Renal cortical epithelial cell (primary cell): ENCODE measurements at places on chromosomes 3 and 15. TPM values are rescaled to one million over a fixed set of nuclear protein-coding genes. Genes with fewer than 3 reads are reported as not detected.

- DNase-seq: no peak
These were observed 208.8 kb upstream of the CTDSPL start for GRCh38 chr3:37652851-37653250.

Gene ALG3
- 18.9 and 43.2 TPM in 2 replicates for total RNA-seq

DNA sequence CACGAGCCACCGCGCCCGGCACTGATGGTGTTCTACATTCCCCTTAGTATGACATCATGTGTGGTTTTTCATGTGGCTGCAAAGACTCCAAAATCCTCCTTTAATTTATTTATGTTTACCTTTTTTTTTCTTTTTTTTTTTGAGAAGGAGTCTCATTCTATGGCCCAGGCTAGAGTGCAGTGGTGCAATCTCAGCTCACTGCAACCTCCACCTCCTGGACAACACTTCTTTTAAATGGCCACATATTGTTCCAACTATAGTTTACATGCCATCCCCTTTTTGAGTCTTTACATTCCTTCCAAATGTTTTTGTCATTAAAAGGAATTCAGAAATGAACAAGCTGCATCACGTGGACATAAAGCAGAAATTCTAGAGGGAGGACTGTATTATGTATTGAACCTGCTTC, 10.3 kb upstream of the CDV3 start:
- no peak for DNase-seq

Gene CD80
- total RNA-seq: not detected in 2 replicates

GRCh38 chr15:98745650-98746374, 97.5 kb downstream of the IGF1R start:
- DNase-seq: peak; percentile 61

- no peak for DNase-seq
These were observed 43.3 kb downstream of the RASGRP1 start for GRCh38 chr15:38521316-38521715.

GRCh38 chr3:127560051-127560787, 30.3 kb downstream of the TPRA1 start:
- DNase-seq: no peak

Gene IMPG2
- 0.35 TPM in 2 replicates for total RNA-seq

DNA sequence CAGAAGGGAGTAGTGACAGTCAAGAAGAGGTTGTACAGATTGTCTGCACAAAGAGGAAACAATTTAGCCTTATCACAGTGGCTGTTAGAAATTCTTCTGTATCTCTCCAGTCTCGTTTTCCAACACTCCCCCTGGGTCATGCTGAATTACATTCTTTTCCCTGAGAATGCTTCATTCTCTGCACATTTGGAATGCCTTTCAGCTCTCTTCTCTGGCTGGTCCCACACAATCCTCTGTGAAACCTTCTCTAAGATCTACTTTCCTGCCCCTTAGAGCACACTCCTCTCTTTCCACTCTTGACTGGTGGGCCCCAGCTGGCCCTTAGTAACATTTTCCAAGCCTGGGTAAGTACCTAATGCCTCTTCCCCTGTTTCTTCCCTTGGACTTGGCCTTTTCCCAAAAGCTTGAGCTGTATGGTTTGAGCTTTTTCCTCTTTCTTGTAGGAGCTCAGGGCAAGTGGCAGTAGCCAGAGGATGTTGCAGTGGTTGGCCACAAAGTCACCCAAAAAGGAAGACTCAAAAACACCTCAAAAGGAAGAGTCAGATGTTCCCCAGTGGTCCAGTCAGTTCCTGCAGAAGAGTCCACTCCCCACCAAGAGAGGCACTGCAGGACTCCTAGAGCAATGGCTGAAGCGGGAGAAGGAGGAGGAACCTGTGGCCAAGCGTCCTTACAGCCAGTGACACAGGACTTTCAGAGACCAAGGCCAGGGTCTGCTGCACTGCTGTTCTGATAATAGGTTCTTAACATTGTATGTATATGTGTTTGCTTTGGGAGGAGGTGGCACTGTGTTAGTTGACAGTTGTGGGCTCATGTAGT, 25.7 kb downstream of the HMCES start:
- DNase-seq: no peak

Gene ATP13A5
- total RNA-seq: not detected in 2 replicates

- peak; percentile 56 for DNase-seq
These were observed 167.0 kb upstream of the ANKRD28 start for GRCh38 chr3:15964605-15965442.

DNA sequence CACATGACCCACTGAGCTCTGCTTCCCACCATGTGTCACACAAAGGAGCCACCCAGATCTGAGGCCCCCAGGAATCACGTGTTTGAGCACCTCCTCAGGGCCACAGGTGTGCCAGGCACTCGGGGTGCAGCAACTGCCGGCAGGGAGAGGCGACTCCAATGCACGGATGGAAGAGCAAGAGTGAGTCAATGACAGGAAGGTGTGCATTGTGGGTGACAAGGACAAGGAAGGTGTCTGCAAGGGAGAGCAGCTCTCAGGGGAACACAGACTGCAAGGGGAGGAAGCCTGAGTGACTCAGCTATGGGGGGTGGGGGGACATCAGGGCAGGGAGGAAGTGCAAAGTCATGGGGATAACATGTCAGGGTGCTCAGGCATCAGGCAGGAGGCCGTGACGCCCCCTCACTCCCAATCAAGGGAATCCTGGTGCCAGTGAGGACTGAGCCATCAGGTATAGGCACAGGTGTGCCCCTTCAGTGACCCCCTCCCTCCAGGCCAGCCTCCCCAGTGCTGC, 67.4 kb downstream of the NUP210 start:
- peak; percentile 43 for DNase-seq

DNA sequence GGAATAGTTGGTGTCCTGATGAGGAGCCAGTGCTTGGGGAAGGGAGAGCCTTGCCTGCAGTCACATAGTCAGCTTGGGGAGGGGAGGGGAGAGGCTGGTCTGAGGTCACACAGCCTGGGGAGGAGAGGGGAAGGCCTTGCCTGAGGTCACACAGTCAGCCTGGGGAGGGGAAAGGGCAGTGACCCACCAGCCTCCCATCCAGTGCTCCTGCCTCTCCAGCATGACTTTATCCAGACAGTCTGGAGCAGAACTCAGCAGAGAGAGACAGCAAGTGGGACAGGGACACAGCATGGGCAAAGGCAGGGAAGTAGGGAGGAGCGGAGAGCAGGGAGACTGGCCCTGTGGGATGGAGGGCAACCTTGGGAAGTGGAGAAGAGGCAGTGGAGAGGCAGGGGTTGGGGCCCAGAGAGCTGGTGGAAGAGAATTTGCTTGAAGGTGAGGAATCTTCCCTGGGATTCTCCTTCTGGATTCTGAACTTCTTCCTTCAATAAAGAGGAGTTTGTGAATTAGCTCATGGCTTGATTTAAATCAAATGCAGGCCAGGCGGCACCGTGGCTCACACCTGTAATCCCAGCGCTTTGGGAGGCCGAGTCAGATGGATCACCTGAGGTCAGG, 64.5 kb downstream of the CORO2B start:
- DNase-seq: no peak

GRCh38 chr15:95141486-95141885, 910.1 kb downstream of the MCTP2 start:
- DNase-seq: no peak

Gene FANCD2
- total RNA-seq: 7.3 and 16.7 TPM in 2 replicates

GRCh38 chr15:28167042-28167441, 67.9 kb upstream of the OCA2 start:
- no peak for DNase-seq

Gene MORC1
- under 0.01 and 0.05 TPM in 2 replicates for total RNA-seq

Gene PXK
- 8.5 and 19.3 TPM in 2 replicates for total RNA-seq

- DNase-seq: peak; percentile 47
These were observed 16.7 kb upstream of the BFSP2 start for GRCh38 chr3:133383175-133383574.

Gene GOLGA6L7
- not detected in 2 replicates for total RNA-seq

- DNase-seq: peak; percentile 28
These were observed 124.7 kb upstream of the FRMD4B start for GRCh38 chr3:69510481-69511030.

DNA sequence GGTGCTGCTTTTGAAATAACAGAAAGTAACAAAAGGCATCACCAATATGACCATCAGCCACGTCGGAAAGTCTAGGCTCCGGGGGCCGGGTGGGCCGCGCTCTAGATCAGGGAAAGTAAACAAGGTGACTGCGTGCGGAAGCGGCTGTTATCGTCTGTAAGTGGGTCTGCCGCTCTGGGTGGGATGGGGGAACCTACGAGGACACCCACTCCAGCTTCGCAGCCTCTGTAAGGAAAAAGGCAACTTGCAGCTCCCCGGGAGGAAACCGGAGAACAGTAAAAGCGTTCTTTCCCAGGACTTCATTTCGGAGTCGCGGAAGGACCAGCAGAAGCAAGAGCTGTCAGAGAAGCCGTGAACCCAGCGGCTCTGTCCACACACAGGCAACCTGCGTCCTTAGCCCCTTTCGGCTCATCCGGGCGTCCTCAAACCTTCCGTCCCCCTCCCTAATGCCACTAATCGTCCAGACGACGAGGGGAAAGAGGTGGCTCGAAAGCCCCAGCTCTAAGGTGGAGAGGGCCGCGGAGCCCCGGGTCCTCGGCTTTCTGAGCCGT, 461 bp downstream of the XRN1 start:
- DNase-seq: peak; percentile 26
